COLO829 (cell line): ENCODE measurements at places on chromosomes 7 and 10.

DNA sequence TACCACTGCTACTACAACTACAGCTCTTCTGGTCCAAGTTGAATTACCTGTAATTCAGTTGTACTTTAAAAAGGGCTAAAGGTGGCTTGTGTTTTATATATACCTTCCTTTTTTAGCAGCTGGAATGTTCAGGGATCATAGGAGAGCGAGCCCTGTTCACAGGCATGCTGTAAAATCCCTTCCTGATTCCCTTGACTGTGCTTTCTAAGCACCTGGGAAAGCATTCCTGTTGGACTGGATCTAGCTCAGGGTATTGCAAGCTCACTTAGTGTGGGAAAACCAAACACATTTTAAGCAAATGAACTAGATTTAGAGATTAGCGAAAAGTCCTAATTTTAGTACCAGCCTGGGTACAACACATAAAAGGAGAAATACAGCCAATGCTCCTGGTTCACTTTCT is 31.5 kb downstream of the BPGM start:
- no peak for DNase-seq

- DNase-seq = no peak
Observed at GRCh38 chr7:110568388-110568787, 522.5 kb upstream of the LRRN3 start.

GRCh38 chr7:141012044-141012685 is 2.6 kb downstream of the MRPS33 start:
- DNase-seq = peak; percentile 86

DNA sequence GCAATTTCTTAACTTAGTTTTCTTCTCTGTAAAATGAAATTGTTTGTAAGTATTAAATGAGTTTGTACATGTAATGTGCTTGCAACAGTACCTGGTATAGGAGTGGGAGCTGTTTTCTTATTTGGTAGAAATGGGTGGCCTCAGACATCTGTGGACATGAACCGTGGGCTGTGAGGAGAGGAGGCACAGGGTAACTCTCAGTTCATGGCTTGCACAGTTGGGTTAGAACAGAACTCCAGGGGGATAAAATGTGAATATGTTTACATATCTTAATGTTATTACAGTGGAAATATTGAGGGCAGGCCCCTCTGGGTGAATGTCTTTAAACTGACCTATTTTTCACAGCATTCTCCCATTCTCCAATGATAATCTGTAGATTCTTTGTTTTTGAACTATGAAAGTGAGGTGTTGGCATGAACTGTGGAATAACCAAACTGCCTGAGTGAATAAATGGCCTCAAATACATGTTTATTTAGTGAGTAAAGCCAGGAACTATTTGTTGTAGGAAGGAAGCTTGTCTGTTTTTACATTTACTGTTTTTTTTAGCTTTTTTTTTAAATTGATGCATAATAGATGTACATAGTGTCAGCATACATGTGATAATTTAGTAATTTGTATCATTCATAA is 2.6 kb downstream of the ABCA13 start:
- DNase-seq = no peak

GRCh38 chr7:16785321-16785720 is 19.5 kb downstream of the AGR2 start:
- no peak for DNase-seq

DNA sequence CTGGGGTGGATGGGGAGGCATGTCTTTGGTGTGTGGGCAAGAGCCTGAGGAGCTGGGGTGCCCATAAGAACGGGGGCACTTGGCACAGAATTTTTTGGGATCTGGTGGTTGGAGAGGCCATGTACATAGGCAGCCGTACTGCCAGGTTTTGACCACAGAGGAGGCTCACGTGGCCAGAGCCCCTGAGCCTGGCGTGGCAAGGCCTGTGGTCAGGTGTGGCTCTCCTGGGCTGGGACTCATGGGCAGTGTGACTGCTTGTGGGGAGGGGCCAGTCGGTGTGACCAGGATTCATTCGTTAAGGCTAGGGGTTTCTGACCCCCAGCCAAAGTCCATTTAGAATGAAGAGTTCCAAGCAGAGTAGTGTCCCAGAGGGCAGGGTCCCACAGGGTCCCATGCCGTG is 38.2 kb downstream of the AGAP3 start:
- no peak for DNase-seq

- no peak for DNase-seq
Observed at GRCh38 chr10:71868192-71868697, 17.2 kb upstream of the PSAP start.

DNA sequence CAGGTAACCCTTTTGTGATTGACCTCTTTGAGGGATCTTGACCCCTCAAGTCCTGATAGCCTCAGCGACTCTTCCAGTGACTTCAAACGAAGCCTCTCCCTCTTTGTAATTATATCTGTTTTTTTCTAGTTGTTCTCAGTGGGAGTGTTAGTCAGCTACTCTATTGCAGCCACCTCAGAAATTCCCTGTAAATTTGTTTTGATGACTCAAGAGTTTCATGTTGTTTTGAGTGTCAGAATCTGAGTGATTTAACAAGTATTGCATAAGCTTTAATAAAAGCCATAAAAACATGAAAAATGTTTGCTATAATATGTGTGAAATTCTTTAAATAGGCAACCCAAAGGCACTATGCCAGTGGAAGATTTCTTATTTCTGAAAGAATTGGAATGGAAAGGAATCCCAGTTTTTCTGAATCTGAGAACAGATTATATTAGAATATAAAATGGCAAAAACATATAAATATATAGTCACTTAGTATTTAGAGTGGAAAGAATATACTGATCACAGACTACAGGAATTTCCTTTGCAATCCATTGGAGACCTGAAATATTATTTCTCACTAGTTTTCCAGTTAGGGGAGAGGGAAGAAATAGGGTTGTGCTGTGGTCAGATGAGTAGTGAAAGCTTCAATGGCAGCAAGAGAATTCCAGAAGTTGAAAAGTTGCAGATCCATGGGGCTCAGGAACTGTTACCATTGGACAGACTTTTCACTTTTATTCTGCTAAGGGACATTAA is 94.4 kb upstream of the SEMA3C start:
- DNase-seq = no peak

DNA sequence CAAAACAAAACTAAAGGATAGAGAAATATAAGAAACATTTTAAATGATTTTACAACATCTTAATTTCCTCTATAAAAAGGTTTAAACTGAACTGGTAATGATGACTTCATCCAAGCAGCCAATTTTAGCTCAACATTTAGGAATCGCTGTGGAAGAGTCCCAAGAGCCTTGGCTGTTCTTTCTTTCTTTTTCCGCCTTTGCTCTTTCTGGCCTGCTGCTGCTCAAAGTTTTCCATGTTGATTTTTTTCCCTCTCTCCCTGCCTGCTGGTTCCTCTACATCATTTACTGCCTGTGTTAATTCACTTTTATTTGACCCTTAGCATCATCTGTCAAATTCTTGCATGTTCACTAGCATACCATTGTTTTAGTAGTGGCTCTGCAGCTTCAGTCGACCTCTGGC is 146.9 kb downstream of the EVX1 start:
- DNase-seq = no peak

DNA sequence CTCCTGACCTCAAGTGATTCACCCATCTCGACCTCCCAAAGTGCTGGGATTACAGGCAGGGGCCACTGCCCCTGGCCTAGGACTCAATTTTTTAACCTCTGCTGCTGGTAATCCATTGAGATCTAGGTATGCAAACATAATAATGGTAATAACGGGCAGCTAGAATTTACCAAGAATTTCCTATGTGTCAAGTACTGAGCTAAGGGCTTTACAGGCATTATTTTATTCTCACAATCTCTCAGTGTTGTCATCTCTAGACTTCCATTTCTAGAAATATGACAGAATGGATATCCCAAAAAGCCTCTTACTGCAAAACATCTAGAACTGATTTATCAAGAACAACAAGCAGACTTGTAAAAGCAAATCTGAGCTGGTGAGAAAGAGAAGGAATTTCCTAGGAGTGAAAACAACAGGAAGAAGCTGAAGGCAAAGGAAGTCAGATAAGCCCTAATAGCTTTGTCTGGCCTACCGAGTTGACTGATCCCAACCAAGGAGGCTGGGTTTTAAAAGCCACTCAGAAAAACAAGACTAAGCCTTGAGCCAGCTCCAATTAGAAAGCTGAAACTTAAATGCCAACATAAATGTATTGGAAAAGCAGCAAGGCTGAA is 70.6 kb downstream of the CCDC71L start:
- DNase-seq = no peak

GRCh38 chr7:35261476-35262285 is 7.8 kb upstream of the TBX20 start:
- no peak for DNase-seq

DNA sequence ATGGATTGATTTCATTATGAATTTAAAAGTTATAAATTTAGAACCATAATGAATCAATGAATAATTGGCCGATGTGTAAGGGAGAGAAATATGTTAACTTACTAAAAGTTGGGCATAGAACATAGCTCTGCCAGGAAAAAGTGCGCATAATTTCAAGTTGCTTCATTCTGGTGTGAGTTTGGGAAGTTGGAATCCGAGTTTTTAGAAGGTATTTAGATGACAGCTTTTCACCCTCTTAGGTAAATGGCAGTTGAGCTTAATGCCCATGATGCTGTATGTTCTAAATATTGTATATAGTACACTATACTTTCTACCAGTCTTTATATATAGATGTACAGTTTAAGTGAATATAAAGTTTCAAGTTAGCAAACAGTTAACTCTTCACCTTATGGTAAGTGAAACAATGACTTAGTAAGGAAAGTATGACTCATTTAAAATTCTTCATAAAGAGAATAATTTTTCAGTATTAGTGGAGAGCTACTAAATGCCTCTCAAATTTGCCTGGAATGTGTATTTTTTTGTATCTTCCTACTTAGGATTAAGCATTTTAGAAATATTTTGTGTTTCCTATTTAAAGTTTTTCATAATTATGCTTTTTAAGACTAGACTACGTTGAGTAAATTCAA is 1.6 kb downstream of the C1GALT1 start:
- DNase-seq = peak; percentile 17

- DNase-seq = no peak
Observed at GRCh38 chr7:96720843-96721242, 11.2 kb upstream of the SEM1 start.

GRCh38 chr7:40680657-40681056 is 545.9 kb downstream of the SUGCT start:
- peak; percentile 81 for DNase-seq
